ENCODE measurements at places on chromosomes 5 and 9.
A peak's percentile ranks its signal among the peaks of the same experiment; 100 is the strongest.

- DNase-seq: no peak
Observed at GRCh38 chr5:171505473-171506043, 86.1 kb downstream of the FGF18 start.

GRCh38 chr9:130471411-130472183 is 26.8 kb downstream of the ASS1 start:
- DNase-seq: no peak

GRCh38 chr5:5494489-5495402 is 72.3 kb downstream of the ICE1 start:
- DNase-seq: peak; percentile 81

DNA sequence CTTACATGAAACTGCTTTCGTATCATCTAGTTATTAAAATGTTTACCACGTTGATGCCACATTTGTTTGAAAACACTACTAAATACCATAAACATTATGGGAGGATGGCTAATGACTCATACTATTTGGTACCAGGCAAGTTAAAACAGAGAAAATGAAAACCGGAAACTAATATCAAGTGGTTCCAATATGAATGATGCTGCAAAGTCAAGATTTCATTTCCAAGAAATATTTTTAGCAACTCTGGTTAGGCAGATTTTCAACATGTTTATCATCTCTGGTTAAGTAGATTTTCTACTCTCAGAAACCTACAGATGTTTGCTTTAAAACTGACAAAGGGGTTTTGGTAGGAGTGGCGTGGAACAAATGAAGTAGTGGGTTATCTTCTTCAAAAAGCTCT is 4.9 kb upstream of the F2R start:
- no peak for DNase-seq

DNA sequence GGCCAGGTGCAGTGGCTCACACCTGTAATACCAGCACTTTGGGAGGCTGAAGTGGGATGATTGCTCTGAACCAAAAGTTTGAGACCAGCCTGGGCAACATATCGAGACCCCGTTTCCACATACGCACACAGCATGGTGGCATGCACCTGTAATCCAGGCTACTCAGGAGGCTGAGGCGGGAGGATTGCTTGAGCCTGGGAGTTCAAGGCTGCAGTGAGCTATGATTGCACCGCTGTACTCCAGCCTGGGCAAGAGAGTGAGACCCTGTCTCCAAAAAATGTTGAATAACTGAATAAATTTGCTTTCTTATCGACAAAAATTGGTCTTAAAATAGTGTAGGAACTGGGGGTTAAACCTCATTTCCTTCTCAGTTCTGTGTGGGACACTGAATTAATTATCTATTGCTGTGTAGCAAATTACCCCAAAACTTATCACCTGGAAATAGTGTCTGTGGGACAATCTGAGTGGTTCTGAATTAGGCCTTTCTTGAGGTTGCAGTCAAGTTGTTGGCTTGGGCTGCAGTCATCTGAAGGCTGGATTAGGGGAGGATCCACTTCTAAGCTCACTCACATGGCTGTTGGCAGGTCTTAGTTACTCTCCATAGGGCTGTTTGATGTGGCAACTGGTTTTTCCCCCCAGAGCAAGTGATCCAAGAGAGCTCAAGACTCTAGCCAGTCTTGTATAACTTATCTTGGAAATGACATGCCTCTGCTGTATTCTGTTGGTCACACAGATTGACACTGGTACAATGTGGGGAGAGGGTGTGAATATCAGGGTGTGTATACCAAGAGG is 2.0 kb downstream of the SNX30 start:
- DNase-seq: no peak

- DNase-seq: peak; percentile 77
Observed at GRCh38 chr5:132457371-132458225, 33.0 kb downstream of the IRF1 start.

DNA sequence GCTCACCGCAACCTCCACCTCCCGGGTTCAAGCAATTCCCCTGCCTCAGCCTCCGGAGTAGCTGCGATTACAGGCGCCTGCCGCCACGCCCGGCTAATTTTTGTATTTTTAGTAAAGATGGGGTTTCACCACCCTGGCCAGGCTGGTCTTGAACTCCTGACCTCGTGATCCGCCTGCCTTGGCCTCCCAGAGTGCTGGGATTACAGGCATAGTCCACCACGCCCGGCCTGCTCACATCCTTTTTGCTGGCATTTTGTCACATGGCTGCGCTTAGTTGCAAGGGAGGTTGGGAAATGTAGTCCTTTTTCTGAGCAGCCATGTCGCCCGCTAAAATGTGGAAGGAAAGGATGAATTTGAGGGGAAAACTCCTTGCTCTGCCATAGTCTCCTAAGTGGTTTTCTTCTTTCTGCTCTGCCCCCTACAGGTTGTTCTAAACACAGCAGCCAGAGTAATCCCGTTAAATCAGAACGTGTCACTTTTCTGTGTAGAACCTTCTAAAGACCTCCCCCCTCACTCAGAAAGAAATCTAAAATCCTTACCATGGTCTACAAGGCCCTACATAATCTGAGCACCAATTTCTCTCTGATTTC is 57.8 kb upstream of the HSPA9 start:
- peak; percentile 77 for DNase-seq

GRCh38 chr9:98020476-98021145 is 35.9 kb upstream of the NANS start:
- DNase-seq: no peak

DNA sequence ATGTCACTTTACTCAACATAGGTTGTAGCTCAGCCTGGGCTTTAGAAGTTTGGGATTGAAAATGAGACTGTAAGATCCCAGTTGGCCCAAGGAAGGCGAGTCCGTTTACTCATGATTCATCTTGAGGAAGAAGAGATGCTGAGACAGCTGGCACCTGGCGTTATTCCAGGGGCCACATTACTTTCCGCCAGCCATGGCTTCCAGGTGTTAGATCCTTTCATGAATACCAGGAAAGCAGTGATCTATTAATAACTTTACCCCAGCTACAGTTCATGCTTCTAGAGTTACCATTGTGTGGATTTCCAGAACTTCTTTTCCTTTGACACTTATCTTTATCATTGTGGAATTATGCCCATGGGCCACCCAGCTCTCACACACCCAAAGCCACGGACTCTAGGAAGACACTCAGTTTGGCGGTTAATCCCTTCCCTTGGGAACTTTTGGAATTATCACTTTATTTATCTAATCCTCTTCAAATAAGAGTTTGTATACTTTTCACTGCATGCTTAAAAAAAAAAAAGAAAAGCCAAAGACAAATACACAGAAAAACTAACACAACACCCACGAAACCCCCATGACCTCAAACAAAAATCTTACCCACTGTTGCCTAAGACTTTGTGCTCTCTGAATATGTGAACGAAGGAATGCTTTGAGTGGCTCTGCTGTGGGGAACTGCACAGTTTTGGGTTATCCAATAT is 26.9 kb downstream of the RAI14 start:
- DNase-seq: no peak

- DNase-seq: no peak
Observed at GRCh38 chr5:128535251-128535650, 2.8 kb downstream of the FBN2 start.

- DNase-seq: no peak
Observed at GRCh38 chr5:126430631-126431030, 7.4 kb downstream of the GRAMD2B start.

- DNase-seq: peak; percentile 78
Observed at GRCh38 chr9:126611592-126612325, 2.0 kb upstream of the LMX1B start.

DNA sequence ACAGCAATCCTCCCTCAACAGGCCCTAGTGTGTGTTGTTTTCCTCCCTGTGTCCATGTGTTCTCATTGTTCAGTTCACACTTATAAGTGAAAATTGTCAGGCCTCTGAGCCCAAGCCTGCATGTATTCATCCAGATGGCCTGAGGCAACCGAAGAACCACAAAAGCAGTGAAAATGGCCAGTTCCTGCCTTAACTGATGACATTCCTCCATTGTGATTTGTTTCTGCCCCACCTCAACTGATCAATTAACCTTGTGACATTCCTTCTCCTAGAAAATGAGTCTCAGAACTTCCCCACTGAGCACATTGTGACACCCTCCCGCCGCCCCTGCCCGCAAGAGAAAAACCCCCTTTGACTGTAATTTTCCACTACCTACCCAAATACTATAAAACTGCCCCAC is 17.4 kb upstream of the TRPC7 start:
- no peak for DNase-seq

DNA sequence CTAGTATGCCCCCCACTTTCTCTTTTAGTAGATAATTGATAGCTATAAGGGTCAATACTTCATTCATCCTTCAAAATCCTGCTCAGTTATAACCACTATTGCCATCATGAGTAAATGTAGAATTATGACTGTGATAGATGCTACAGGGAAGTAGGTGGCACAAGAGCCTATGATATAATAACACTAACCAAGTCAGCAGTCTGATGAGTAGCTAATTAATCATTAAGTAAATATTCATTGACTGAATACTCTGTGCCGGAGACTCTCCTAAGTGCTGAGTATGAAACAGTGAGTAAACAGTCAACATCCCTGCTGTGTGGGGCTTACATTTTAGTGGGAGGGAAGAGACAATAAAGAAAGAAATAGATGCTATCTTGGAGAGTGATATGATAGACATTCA is 430.3 kb upstream of the ZNF462 start:
- DNase-seq: no peak

DNA sequence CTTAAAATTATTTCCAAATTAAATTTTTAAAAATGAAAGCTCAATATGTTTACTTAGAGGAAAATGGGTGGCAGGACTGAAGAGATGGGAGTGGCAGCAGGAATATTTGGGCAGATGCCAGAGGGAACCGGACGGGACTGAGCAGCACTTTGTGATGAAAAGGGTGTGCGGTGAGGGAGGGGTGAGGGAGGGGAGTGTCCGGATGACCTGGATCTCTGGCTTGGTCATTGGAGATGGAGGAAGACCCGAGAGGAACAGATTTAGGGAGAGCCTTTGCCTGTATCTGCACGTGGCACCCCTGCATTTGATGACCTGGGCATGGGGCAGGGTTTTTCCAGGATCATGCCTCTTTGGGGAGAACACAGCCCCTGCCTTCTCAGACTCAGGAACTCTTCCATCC is 201.1 kb upstream of the MVB12B start:
- DNase-seq: peak; percentile 31

- no peak for DNase-seq
Observed at GRCh38 chr5:1278656-1279442, 16.0 kb downstream of the TERT start.

GRCh38 chr9:134600836-134601638 is 40.6 kb upstream of the COL5A1 start:
- DNase-seq: no peak

- no peak for DNase-seq
Observed at GRCh38 chr9:17905781-17906175, 326.9 kb downstream of the SH3GL2 start.

GRCh38 chr5:19855931-19856330 is 132.1 kb downstream of the CDH18 start:
- no peak for DNase-seq

DNA sequence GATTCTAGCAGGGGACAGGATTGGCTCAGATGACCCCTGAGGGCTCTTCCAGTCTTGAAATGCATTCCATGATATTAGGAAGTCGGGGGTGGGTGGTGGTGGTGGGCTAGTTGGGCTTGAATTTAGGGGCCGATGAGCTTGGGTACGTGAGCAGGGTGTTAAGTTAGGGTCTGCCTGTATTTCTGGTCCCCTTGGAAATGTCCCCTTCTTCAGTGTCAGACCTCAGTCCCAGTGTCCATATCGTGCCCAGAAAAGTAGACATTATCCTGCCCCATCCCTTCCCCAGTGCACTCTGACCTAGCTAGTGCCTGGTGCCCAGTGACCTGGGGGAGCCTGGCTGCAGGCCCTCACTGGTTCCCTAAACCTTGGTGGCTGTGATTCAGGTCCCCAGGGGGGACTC is 2.9 kb upstream of the MYOZ3 start:
- no peak for DNase-seq

- no peak for DNase-seq
Observed at GRCh38 chr5:79284846-79285245, 48.9 kb downstream of the JMY start.

DNA sequence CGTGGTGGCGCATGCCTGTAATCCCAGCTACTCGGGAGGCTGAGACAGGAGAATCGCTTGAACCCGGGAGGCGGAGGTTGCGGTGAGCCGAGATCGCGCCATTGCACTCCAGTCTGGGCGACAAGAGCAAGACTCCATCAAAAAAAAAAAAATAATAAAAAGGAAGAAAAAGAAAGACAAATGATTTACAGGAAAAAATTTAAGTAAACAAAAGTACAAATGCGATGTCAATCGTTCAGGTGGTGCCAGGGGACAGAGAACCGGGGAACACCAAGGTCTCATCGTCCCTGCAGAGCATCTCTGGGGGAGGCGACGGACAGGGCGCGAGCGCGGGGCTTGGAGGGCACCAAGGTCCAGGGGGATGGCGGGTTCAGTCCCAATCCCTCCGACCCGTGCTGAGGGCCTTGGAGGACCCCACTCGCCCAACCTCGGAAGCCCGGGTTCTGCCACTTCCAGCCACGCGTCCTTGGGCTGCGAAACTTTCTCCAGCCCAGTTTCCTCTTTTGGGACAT is 607 bp upstream of the HNRNPAB start:
- no peak for DNase-seq

- DNase-seq: no peak
Observed at GRCh38 chr5:61866930-61867329, 439.1 kb upstream of the KIF2A start.

- no peak for DNase-seq
Observed at GRCh38 chr5:125976421-125977000, 446.7 kb upstream of the GRAMD2B start.

DNA sequence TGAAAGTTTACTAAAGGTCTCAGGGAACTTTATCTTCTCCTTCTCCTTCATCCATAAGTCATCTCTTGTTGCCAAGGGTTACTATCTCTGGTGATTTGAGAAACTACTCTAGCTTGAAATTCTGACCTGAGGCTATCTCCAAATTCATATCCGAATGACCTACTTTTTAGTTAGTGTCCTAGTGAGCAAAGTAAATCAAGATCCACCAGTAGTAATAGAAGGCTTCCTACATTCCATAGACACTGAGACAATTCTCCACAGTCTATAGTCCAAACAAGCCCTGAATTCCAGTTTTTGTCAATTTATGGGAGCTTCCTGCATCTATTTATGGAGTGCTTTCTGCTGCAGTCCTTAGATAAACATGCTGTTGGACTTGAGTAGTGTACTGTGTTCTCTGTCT is 5.0 kb downstream of the IL7R start:
- no peak for DNase-seq

DNA sequence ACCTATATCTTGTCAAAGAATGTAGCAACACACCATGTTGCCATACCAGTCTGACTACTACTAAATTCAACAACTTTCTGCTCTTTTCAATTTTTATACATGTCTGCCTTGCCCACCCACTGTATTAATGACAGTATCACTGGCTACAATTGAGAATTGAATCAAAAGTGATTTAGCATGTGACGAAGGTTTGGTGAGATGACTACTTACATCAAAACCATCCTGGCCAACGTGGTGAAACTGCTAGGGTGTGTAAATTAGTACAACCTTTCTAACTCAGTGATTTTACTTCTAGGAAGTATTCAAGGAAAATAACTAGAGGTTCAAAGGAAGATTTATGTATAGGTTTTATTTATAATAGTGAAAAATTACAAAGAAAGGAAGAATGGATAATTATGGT is 109.8 kb downstream of the UNC13B start:
- no peak for DNase-seq

All from ascending aorta (tissue), 2 donors.